Breast epithelium (tissue), 4 donors: ENCODE measurements at places on chromosomes 2 and 18.

GRCh38 chr2:150076281-150076680 lies 411.2 kb downstream of the RND3 start:
- no peak for DNase-seq
- H3K36me3 ChIP-seq: no peaks in the 10 kb centered on the region
- no peak overlapping the region for H3K4me3 ChIP-seq
- H3K27me3 ChIP-seq: no peaks in the 10 kb centered on the region
- H3K4me1 ChIP-seq: no peaks in the 10 kb centered on the region

DNA sequence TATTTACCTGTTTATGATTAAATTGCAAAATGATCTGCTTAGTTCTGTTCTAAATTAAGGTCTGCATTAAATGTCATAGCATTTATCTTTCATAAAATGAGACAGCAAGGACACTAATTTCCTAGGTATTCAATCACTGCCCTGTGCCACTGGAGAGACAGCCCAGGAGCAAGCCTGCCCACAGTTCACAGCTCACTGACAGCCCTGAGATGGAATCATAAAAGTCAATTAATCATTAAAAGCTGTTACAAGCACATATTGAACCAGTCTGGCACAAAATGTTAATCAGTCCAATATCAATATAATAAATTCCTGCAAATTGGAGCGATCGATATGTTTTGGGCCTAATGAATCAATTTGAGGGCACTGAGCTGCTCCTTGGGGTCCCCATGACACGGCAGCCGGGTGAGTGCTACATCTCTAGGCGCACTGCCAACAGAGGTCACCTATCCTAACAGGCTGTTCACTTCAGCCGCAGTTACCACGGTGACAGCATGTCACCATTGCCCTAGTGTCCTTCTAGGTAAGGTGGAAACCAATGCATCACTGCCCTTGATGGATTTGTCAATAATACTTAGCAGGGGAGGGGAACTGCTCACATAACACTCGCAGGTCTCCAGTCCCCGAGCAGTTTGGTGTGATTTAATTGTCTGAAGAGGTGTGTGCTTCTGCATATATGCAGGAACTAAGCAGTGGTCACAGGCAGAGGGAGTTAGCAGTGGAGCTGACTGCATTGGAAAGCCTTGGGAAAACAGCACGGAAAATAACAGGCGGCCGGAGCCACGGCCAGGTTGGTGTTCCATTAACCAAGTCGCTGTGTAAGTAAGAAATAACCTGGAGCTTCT lies 47.3 kb downstream of the POU3F3 start:
- no peaks in the 10 kb centered on the region for H3K4me1 ChIP-seq
- H3K27ac ChIP-seq: no peak overlapping the region
- H3K4me3 ChIP-seq: no peak overlapping the region
- H3K27me3 ChIP-seq: no peaks in the 10 kb centered on the region
- no peaks in the 10 kb centered on the region for H3K36me3 ChIP-seq

DNA sequence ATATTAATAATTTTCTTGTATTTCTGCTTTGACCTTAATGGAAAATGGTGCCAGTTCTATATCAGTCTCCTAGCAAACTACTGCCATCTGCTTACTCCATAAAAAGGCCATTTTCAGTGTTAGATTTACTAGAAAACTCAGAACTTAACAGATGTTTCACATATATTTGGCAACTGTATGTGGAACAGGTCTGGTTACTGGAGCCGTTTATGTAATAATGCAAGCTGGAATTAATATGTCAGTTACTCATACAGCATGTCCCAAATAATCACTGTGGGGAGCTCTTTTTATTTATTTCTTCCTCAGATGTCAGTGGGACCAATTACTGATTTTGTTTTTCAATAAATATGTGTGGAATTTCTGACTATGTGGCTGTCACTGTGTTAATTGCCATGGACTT lies 1247.6 kb downstream of the CNTNAP5 start:
- H3K27me3 ChIP-seq: no peaks in the 10 kb centered on the region
- no peak overlapping the region for H3K27ac ChIP-seq
- DNase-seq: no peak
- H3K4me3 ChIP-seq: no peak overlapping the region

- H3K36me3 ChIP-seq: no peaks in the 10 kb centered on the region
- peak overlapping the region; percentile 50 for H3K4me3 ChIP-seq
- peaks cover 31% of the 10 kb centered on the region for H3K27me3 ChIP-seq
- no peak for DNase-seq
- H3K27ac ChIP-seq: peak overlapping the region; percentile 89
- no peaks in the 10 kb centered on the region for H3K4me1 ChIP-seq
Measured at GRCh38 chr2:120736624-120737339, 1.1 kb downstream of the GLI2 start.

GRCh38 chr2:101400048-101400447 lies 12.7 kb upstream of the CREG2 start:
- H3K4me3 ChIP-seq: no peak overlapping the region

DNA sequence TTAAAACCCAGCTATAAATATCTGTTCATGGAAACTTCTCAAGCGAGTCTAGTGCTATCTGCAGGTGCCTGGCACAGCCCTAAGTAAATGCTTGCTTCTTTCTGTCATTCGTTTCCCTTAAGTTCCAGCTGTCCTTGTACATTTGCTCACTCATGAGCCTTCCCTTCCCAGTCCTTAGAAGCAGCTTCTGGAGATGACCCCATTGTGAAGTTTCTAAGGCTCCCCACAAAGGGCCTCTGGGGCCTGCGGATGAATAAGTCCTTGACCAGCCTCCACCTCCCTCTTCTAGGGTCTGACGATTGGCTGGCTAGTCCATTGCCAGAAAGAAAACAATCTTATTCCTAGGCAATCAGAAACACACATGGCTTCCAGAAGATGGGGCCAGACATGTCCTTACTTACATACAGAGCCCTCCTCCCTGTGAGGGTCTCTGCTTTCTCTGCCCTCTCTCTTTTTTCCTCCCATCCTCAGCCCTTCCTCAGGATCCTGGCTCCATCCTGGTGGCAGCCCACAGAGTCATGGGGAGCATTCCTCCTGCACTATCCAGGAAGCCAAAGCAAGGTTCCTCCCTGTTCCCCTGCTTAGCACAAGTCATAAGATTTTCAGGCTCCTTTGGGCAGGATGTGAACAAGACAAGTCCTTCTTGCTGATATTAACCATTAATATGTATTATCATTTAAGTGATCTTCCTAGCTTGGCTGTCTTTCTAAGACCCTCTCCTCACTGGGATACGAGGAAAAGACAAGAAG lies 87.3 kb downstream of the TNFRSF11A start:
- no peak overlapping the region for H3K27ac ChIP-seq
- no peaks in the 10 kb centered on the region for H3K27me3 ChIP-seq
- H3K4me3 ChIP-seq: no peak overlapping the region
- no peaks in the 10 kb centered on the region for H3K4me1 ChIP-seq
- no peaks in the 10 kb centered on the region for H3K36me3 ChIP-seq

GRCh38 chr2:95053543-95053942 lies 28.0 kb downstream of the MAL start:
- H3K4me3 ChIP-seq: no peak overlapping the region
- no peak overlapping the region for H3K27ac ChIP-seq
- H3K36me3 ChIP-seq: no peaks in the 10 kb centered on the region
- H3K4me1 ChIP-seq: no peaks in the 10 kb centered on the region
